Daoy (cell line): ENCODE measurements at places on chromosomes 3 and 15.
A peak's percentile ranks its signal among the peaks of the same experiment; 100 is the strongest.

DNA sequence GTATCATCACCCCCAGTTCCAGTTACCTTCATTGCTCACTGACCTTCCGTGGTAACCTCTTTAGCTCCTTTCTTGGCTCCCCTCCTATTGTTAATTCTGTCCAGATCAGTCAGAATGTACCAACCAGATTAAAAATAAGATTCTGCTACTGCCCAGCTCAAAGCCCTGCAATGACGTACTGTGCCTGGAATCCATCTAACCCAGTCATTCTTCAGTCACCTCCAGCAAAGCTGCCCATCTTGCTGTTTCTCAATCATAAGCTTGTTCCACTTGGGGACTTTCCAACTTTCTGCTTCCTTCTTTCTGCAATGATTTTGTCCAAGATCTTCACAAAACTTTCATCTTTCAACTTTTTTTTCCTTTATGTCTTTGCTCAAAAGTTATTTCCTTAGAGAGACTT is 512.0 kb upstream of the ZNF385D start:
- no peak for DNase-seq

- DNase-seq, result no peak
Measured at GRCh38 chr3:11641316-11641682, 2.4 kb downstream of the VGLL4 start.

GRCh38 chr3:16467393-16467792 is 46.1 kb downstream of the RFTN1 start:
- no peak for DNase-seq

GRCh38 chr3:97930018-97930417 is 42.2 kb downstream of the RIOX2 start:
- DNase-seq, result no peak

DNA sequence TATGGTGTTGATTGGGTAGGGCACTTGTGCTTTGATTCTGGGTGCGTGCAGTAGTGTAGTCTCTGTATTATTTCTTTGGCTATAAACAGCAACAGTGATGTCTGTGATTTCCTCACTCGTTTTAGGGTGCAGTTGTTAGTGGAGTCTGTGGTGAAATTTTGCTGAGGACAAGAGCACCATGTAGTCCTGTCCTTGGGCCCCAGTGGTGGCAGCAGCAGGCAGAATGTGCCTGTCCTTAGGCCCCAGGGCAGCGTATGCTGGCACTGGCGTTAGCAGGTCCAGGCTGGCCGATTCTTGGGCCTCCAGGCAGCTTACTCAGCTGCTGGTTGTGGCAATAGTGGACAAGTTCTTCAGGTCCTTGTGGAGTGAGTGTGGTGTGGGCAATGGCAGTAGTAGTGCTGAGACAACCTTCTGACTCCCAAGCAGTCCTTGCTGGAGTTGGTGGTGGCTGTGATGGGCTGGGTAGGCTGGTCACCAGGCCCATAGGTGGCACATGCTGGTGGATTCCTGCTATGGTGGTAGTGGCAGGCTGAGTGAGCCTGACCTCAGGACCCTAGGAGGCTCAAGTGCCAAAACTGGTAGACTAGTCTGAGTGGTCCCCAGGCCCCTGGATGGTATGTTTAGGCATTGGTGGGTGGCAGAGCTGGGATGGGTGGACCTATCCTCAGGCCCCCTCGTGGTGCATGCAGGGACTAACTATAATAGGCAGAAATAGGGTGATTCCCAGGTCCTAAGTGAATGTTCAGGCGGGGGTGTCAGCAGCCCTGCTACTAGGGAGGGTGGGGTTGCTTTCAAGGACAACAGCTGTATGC is 56.3 kb downstream of the TNFAIP8L3 start:
- no peak for DNase-seq

DNA sequence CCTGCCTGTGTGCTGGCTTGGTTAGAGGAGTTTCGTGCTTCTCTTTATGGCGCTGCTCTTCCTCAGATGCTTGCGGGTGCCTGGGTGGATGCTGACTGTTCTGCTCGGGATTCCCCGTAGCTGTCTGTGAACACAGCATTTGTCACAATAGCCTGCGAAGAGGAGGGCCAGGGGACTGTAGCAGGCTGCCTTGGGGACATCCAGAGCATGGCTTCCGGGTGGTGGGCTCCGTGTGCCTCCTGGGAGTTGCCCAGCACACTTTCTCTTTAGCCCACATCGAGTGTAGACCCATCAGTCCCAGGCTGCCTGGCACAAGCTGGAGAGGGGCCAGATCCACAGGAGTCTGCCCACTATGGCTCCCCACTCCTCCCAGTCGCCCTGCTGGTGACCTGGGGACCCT is 22.4 kb downstream of the LRRK1 start:
- no peak for DNase-seq

- no peak for DNase-seq
Measured at GRCh38 chr3:112132088-112132487, 960 bp downstream of the GCSAM start.

- DNase-seq, result no peak
Measured at GRCh38 chr3:44173263-44173662, 68.4 kb upstream of the TOPAZ1 start.

- no peak for DNase-seq
Measured at GRCh38 chr3:121545049-121545573, 677 bp downstream of the POLQ start.

DNA sequence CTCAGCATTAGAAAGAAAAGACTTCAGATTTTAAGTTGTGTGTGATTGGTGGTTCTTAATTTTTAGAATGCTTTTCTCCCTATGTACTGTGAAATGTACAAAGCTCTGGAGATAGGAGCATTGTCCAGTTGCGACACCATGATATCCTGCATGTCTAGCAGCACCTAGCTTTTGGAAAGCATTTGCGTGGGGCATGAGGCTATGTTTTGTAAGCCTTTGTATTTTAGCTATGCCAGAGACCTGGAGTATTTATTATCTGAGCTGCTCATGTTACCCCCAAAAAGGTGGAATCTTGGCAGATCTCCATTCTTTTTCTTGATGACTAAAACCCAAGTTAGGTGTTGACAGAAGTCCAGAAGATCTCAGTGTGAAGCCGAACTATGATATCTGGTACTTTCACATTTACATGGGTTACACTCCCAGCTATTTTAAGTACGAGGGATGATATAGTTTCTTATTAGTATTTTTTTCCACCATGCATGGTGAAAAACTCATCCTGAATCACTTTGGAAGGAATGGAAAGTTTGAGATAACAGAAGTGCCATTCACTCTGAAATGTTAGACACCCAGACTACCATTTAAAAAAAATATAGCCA is 126.7 kb upstream of the SAMMSON start:
- peak; percentile 5 for DNase-seq

- peak; percentile 52 for DNase-seq
Measured at GRCh38 chr3:29642393-29643033, 361.6 kb downstream of the RBMS3 start.

- DNase-seq, result no peak
Measured at GRCh38 chr3:184693011-184693975, 18.6 kb downstream of the MAGEF1 start.

- no peak for DNase-seq
Measured at GRCh38 chr15:51310064-51310463, 28.3 kb downstream of the CYP19A1 start.

- no peak for DNase-seq
Measured at GRCh38 chr3:122938783-122939425, 88.7 kb downstream of the SEMA5B start.

- DNase-seq, result no peak
Measured at GRCh38 chr3:128906031-128906803, 26.8 kb downstream of the ACAD9 start.

GRCh38 chr3:178588628-178589027 is 52.4 kb downstream of the KCNMB2 start:
- no peak for DNase-seq

DNA sequence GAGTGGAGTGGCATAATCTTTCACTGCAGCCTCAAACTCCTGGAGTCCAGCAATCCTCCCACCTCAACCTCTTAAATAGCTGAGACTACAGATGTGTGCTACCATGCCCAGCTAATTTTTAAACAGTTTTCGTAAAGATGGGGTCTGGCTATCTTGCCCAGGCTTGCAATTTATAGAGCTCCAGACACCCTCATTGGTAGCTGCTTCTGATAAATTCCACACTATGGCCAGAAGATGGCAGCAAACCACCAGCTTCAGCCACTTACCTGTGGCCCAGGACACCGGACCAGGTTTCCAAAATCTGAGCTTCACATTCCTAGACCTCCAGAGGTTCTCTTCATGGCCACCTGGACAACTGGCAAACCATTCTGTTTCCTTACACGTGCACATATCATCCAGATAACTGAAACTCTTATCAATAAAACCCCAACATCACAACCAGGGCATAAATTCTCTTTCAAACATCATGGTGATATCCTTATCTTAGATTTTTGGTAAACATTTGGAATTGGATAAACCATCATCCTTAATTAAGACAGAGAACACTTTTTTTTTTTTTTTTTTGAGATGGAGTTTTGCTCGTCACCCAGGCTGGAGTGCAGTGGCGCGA is 28.9 kb downstream of the FBXW12 start:
- DNase-seq, result peak; percentile 62

- no peak for DNase-seq
Measured at GRCh38 chr15:76991741-76992645, 2.9 kb upstream of the PSTPIP1 start.

DNA sequence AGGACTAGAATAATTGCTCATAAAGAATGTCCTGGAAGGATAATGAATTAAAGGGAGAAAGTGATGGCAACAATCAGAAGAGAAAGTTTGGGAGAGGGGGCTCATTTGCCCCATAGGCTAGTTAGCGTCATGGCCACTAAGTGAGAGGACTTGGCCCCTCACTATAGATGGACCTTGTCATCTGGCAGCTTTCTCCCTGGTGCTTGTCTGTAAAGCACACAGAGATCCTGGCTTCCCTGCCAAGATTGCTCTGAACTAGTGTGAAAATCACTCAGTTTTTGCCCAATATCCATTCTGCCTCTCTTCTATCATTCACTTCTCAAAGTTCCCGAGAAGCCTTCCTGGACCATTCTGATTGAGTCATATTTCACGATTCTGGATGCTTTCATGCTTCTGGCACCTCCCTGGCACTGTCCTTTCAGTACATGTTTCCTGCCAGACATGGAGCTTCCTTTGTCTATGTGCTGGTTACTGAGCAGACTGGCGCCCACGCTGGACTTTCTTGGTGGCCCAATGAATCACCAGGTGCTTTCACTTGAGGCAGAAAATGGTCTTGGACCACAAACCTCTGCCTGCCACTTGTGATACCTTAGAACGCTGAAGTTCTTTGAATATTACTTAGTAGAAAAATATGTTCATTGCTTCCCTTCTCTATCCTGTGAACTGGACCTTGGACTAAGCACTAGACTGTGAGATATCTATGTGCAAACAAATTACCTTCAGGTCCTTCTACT is 709.6 kb upstream of the CFAP20DC start:
- peak; percentile 13 for DNase-seq

- DNase-seq, result no peak
Measured at GRCh38 chr3:147333098-147333497, 73.2 kb downstream of the ZIC4 start.

DNA sequence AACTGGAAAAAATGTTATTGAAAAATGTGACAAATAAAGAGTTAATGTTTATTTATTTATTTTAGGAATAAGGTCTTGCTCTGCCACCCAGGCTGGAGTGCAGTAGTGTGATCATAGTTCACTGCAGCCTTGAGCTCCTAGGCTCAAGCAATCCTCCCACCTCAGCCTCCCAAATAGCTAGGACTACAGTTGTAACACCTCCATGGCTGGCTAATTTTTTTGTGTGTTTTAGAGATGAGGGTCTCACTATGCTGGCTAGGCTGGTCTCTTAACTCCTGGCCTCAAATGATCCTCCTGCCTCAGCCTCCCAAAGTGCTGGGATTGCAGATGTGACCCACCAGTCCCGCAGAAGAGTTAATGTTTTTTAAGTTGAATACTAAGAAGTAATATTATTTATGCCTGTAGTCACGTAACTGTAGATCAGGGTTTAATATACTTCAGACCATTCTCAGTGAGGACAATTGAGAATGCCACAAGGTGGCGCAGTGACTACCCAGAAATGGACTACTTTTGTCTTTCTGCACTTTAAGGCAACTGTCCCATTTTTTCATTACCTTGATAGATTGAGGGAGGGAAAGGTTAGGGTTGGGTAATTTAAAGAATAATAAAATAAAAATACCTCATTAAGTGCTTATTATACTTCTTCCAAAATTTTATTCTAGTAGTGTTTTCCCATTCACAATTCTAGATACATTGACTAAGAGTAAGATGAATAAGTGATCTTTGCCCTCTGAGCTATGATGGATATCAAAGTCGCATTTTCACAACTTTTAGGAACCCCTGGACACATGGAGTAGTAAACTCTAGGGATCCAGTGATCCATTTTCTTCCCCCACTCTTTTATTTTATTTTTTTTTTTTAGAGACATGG is 6.0 kb downstream of the MUC13 start:
- peak; percentile 67 for DNase-seq

- no peak for DNase-seq
Measured at GRCh38 chr15:62360332-62361097, 195.4 kb upstream of the C2CD4B start.

DNA sequence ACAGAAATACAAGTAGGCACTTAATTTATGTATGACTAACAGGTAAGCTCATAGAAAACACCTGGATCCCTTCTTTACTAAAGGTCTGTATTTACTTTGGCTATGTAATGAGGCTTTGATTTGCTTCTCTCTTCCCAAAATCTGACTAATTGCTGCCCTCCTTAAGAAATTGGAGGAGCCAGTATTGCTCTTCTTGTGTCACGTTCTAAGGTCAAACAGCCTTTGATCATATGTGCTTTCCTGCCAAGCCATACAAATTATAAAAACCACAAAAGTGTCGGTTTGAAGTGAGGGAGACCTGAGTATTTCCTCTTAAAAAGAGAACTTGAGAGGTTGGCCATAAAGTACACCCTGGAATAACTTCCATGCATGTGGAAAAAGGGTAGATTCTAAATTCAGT is 112.1 kb upstream of the MB21D2 start:
- DNase-seq, result peak; percentile 34

GRCh38 chr3:107220538-107220937 is 156.7 kb upstream of the CCDC54 start:
- no peak for DNase-seq

DNA sequence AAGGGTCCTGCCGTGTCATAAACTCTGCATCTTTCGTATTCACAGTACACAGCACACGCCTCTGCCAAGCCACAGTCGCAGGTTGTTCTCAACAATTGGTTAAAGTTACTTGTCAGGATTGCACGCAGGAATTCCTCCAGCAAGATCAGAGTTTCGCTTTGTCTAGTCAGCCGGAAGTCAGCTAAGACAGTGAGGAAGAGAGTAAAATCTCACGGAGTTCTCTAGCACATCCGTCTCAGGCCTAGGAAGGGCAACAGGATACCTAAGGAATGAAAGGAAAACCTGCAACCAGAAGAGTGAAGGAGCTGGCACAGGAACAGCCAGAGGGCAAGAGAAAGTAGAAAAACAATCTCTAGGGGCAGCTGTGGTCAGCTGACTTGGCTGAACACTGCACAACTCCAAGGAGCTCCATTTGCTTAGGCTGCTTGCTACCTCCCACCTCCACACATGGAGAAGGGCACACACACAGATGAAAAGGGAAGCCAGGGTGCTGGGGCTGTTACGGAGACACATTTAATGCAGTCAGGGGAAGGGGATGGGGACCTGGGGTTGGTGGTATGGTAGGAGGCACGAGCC is 23.7 kb downstream of the RORA start:
- DNase-seq, result peak; percentile 56
